WERI-Rb-1 (cell line): ENCODE measurements at places on chromosomes 12 and 14.

DNA sequence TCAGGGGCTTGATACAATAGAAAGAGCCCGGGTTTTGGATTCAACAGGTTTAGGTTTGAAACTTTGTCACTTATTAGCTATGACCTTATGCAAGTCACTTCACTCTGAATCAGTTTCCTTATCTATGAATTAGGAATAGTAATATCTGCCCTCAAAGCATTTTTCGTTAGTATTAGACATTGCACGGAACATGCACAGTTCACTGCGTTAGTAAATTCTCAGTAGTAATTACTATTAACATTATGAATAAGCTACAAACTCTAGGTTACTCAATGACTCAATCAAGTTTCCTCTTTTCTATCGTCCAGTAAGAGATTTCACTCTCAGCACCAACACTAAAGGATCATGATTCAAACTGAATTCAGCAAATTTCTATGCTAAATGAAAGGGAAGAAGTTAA is 150.3 kb downstream of the CEP83 start:
- no peak for DNase-seq

GRCh38 chr14:23094666-23095195 is at the start of gene ACIN1:
ACIN1 (minus strand) TSS chr14:23095136; CDS start chr14:23095112, 24 bp downstream.
- DNase-seq = peak; percentile 90

DNA sequence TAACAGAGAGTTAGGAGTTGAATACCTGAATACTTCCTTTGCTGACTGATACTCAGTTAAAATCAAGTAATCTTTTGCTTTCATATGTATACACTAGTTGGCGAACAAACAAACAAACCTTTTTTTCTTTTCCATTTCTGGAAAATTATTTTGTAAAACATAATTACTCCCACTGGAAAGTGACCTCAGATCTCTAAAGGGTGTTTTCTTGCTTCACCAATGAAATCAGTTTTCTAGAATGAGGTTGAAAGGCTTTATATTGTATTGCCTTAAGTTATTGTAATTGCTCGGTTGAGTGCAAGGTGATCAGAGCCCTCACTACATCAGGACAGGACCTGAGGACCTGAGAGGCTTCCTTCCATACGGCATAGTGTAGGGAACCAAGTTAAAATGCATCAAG is at the start of gene OR4K1:
OR4K1 (plus strand) TSS at position 301 of the 400 bp plus-strand sequence. CDS start 4,750 bp downstream, outside the sequence.
- no peak for DNase-seq

DNA sequence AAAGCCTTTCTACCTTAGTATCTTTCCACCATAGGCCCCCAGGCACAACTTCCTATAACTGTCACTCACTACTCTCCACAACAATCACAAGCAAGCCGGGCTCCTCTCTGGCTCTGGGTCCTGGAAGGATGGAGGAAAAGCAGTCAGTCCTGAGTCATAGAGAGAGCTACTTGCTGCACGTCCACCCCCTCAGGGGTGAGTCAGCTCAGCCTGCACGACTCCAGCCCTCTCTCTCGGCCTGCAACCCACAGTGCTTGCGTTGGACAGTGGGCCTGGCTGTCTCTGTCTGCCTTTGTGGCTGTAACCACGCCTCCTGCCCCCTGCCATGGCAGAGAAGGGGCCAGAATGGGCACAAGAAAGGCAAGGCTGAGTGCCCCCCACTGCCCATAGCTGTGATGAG is 154.1 kb upstream of the FKBP4 start:
- DNase-seq = no peak

DNA sequence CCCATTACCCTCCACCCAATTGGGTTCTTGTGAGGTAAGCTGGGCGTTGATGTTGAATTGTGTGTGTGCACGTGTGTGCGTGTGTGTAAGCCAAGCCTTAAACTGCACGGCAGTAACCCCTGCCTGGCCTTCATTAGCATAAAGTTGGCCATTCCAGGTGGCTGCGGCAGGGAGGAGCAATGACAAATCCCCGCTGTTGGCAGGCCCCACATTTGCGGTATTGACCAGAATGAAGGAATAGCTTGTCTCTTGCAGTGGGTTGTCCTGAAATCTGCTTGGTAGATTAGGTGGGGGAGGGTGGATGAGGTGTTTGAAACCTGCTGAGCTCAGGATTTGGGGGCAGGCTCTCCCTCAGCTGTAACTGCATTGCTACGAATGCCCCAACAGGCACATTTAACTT is 7.3 kb downstream of the VSX2 start:
- DNase-seq = peak; percentile 68

- no peak for DNase-seq
These were observed 82.2 kb downstream of the BHLHE41 start for GRCh38 chr12:26042645-26043044.

GRCh38 chr14:32077081-32078022 is at the start of gene ARHGAP5:
ARHGAP5 (plus strand) TSS chr14:32077304; CDS start chr14:32090670, 13,366 bp downstream.
- no peak for DNase-seq

GRCh38 chr12:130281153-130281799 is 56.4 kb upstream of the PIWIL1 start:
- DNase-seq = peak; percentile 83

GRCh38 chr12:56084958-56085543 is 5.1 kb downstream of the ERBB3 start:
- peak; percentile 60 for DNase-seq

- no peak for DNase-seq
These were observed 37.2 kb upstream of the YY1 start for GRCh38 chr14:100201701-100202100.

GRCh38 chr12:54373649-54374561 is 9.6 kb upstream of the GPR84 start:
- DNase-seq = no peak

- DNase-seq = no peak
These were observed 61.2 kb upstream of the STXBP6 start for GRCh38 chr14:25111061-25111601.

DNA sequence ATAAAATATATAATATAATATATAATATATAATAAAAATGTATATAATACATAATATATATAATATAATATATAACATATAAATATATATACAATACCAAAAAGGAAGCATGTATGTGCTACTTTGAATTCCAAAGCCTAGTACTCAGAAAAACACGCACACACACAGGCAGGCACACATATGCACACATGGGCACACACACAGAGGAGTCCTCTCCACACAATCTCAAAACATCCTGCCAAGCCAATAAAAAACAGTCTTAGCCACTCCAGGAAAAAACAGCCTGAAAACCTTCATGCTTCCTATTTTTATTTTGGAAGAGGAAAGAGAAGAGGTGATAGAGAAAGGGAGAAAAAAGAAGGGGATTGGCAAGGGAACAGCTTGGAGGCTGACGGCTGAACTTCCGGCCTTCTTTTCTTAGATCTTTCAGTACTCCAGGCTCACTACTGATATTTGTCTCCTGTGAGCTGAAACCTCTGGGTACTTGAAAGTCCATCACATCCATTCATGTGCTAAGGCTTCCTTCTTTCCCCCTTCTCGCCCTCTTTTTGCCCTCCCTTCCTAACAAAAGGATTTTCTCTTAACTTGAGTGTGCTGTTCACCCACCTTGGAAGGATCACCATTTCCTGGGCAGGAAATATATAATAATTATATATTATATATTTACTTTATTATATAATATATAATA is 394.2 kb downstream of the NUAK1 start:
- DNase-seq = no peak

DNA sequence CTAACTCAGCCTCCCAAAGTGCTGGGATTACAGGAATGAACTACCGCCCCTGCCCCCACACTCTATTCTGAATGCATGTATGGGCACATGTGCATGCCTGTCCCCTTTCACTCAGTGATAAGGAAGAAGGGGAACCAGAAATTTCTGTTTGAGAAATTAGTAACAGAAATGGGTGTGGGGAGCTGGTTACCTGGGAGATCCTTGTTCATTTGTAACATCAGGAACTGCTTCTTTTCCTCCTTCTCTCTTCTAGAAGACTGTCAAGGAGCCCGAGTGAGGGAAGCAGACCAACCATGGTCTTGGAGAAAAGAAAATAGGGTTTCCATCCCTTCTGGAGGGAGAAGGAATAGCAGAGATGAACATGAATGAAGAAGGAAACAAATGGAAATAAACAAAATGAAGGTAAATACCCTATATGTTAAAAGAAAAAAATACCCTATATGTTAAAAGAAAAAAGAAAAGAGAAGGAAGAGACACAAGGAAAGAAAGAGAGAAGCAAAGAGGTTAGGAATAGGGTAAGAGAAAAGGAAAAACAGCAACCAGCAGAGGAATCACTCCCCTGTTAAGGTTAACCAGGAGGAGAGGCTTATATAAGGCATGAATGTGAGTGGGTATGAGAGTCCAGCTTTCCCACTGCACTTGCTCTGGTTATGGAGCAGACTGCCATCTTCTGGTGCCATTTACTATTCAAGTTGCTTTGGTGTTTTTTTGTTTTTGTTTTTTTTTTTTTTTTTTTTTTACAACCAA is 3.3 kb downstream of the PPP1R3E start:
- no peak for DNase-seq

DNA sequence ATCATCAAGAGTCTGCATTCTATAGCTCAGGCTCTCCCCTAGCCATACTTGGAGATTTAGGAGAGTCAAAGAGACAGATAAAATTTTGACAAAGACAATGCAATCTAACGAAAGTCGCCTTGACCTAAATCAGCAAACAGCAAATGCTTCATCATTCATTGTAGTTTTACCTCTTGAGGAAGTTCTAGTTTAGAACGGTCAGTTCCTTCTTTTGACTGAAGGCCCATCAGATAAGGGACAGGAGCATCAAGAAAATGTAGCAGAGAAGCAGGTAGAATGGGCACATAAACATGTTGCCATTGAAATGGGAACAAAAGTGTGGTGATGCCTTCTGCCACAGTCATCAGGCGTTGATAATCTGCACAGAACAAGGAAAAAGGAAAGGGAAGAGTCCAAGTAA is 130.9 kb downstream of the DENND5B start:
- no peak for DNase-seq

GRCh38 chr14:54310151-54310850 is 86.5 kb upstream of the CDKN3 start:
- DNase-seq = no peak

- no peak for DNase-seq
These were observed 29.7 kb downstream of the RAD9B start for GRCh38 chr12:110531741-110532333.

GRCh38 chr12:107092669-107093416 is 506 bp downstream of the CRY1 start:
- DNase-seq = peak; percentile 31

DNA sequence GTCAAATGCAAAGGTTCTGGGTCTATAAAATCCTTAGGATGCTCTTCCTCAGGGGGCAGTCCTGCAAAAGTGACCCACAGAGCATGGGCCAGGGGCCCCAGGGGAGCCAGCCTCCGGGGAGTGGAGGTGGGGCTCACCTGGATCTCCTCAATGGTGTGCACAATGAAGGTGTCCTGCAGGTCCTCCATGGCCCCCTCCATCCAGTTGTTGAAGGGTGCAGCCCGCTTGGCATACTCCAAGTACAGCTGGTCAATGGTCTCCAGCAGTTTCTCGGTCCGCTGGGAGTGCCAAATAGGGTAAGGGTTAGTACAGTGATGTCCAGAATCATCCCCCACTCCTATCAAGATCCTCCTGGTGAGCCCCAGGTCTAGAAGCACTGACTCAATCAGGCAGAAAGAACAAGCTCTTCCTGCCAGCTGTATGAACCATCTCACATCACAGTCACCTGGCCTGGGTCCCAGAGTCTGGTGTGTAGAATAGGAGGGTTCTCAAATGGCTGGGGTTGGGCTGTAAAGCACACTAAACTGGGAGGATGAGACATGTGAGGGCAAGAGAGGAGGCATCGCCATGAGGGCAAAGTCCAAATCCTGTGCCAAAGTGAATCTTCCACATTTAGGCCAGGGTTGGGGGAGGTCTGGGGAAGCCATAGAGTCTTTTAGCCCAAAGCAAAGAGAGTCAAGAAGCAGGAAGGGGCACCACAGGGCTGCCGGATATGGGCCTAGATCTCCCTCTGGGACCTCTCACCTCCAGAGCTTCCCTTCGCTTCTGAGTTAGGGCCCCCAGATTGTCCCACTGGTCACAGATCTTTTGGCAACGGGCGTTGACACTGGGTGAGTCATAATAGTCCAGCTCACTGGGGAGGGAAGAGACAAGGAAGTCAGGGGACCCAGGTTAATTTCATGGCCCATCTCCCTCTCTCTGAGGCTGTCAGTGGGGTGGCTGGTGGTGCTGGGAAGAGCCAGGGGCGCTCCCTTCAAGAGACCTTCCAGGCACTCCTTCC is 91.5 kb upstream of the ZFP36L1 start:
- DNase-seq = no peak

- DNase-seq = no peak
These were observed 138.1 kb upstream of the AEBP2 start for GRCh38 chr12:19301223-19301622.

GRCh38 chr12:25970916-25971653 is 12.6 kb downstream of the RASSF8 start:
- no peak for DNase-seq

- DNase-seq = no peak
These were observed 15.2 kb upstream of the WNT5B start for GRCh38 chr12:1613860-1614259.

GRCh38 chr12:124722878-124723277 is 140.8 kb downstream of the SCARB1 start:
- no peak for DNase-seq

DNA sequence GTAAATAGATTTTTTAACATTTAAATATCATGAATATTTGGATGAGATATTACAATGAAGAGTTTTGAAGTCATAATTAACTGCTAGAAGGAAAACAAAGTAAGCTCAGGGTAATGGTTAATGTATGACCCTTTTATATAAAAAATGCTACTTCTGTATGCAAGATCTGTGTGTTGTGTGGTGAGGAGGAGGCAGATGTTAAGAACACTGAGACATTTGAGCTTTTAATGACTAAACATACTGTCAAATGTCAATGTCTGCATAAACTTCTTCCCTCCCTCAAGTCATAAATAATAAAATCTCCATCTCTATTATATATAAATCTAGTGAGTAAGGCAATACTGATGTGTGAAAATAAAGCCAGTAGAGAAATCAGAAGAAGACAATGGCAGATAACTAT is 1.4 kb downstream of the TPH2 start:
- no peak for DNase-seq

DNA sequence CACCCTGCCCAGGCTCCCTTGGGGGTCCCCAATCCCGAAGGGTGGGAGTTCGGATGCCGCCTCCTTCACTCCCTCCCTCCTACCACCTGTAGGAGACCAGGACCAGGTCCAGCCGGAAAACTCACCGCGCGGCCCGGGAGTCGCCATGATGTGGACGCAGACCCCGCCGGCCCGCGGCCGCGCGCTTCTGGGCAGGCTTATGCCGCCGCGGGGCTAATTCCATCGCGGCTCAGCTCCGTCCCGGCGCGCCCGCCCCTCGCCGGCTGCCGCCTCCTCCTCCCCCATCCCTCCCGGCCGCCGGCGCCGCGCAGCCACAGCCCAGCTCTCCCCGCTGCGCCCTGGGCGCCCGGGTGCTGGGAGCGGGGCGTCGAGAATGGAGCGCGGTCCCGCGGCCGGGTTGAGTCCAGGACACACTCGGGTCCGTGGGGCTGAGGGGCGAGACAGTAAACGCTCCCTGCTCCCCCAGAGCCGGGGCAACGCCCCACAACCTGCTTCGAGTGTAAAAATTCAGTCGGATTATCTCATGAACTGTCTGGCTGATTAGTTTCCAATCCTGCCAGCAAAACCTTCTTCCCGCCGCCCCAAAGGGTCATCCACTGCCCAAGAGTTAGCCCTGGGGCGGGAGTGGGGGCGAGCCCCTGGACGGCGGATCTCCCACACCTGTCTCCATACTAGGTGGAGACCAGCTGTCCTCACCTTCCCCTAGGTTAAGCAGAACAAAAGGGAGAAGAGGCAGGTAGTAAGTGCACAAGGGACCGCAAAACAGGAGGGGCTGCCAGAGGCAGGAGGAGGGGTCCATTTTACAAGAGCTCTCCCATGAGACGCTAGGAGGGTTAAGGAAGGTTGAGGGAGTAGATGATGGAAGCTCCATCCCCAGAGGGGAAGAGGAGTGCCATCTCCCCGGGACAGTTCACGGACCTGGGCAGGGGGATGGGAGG is at the start of gene ANO2:
ANO2 (minus strand) TSS at position 189 of the 938 bp plus-strand sequence; CDS start at position 147, 42 bp downstream.
- peak; percentile 78 for DNase-seq

GRCh38 chr14:88208858-88209257 is 114.2 kb downstream of the KCNK10 start:
- DNase-seq = no peak
